Chondrocyte (in vitro differentiated cells): ENCODE measurements at places on chromosomes 11 and 22. TPM values are rescaled to one million over a fixed set of nuclear protein-coding genes. Genes with fewer than 3 reads are reported as not detected.

- peaks cover 3% of the 10 kb centered on the region for H3K27me3 ChIP-seq
- H3K4me1 ChIP-seq, result peaks cover 15% of the 10 kb centered on the region
- H3K36me3 ChIP-seq, result peaks cover 2% of the 10 kb centered on the region
- no peak for DNase-seq
- H3K4me3 ChIP-seq, result no peak overlapping the region
Measured at GRCh38 chr11:44742508-44743246, 15.9 kb downstream of the TSPAN18 start.

GRCh38 chr11:11848891-11849746, 7.3 kb downstream of the USP47 start:
- H3K4me3 ChIP-seq, result peak overlapping the region; percentile 19
- no peak for DNase-seq

DNA sequence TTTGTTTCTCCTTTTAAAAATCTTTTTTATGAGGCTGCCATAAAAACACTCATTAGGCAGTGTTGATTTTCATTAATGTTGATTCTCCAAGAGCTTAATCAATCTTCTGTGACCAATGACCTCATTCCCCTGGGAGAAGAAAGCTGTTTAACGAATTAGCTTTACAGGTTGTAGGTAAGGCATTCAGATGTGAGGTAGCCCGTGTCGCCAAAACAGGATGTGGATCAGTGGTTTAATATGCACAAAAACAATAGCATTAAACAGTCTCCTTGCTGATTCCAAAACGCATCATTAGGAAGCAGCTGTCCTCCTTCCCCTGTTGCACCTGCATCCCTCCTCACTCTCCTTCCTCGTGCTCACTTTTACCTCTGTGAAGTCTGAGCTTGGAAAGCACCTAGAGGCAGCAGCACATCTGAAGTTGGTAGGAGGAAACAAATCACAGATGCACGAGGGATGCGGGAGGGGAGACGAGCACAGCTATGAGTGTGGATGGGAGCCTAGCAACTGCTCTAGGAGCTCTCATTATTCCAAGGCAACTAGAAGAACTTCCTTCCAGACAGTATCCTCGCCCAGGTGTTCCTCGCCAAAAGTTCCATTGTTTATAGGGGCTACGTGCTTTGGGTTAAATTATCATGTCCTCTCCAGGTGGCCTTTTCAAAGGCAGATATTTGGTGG, 179.4 kb upstream of the SNX19 start:
- H3K4me3 ChIP-seq, result no peak overlapping the region
- no peak overlapping the region for H3K27ac ChIP-seq
- H3K27me3 ChIP-seq, result no peaks in the 10 kb centered on the region
- H3K4me1 ChIP-seq, result peaks cover 12% of the 10 kb centered on the region
- no peaks in the 10 kb centered on the region for H3K36me3 ChIP-seq

GRCh38 chr11:75627906-75628668, 40.8 kb downstream of the MAP6 start:
- H3K36me3 ChIP-seq, result peaks cover 2% of the 10 kb centered on the region
- DNase-seq, result no peak
- peak overlapping the region; percentile 33 for H3K27ac ChIP-seq
- H3K27me3 ChIP-seq, result peaks cover 4% of the 10 kb centered on the region
- H3K4me3 ChIP-seq, result no peak overlapping the region

GRCh38 chr22:26161746-26162145, 7.5 kb upstream of the SEZ6L start:
- DNase-seq, result no peak
- H3K27ac ChIP-seq, result no peak overlapping the region
- H3K27me3 ChIP-seq, result peaks cover 31% of the 10 kb centered on the region
- no peaks in the 10 kb centered on the region for H3K4me1 ChIP-seq
- no peaks in the 10 kb centered on the region for H3K36me3 ChIP-seq
- no peak overlapping the region for H3K4me3 ChIP-seq

DNA sequence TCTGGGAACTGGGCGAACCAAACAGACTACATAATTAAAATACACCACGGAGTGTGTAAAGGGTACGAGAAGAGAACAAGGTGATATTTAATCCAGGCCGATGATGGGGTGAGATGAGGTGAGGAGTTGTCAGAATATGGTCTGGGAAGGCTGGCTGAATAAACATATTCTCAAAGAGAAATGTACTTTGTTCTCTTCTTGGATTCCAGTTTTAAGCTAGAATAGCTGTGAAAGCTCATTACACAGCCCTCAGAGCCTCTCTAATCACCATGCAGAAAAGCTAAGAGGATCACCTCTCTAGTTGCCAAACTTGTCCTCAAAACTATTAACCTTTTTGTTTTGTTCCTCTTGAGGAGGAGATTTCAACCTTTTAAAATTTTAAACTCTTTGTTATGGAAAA, 89.8 kb downstream of the ATG16L2 start:
- no peaks in the 10 kb centered on the region for H3K4me1 ChIP-seq
- H3K36me3 ChIP-seq, result peaks cover 26% of the 10 kb centered on the region
- no peaks in the 10 kb centered on the region for H3K27me3 ChIP-seq
- H3K27ac ChIP-seq, result no peak overlapping the region
- no peak overlapping the region for H3K4me3 ChIP-seq
- no peak for DNase-seq

GRCh38 chr11:125272821-125273220, 108.3 kb downstream of the PKNOX2 start:
- peak overlapping the region; percentile 92 for H3K27ac ChIP-seq
- H3K4me1 ChIP-seq, result peaks cover 62% of the 10 kb centered on the region
- no peak for DNase-seq
- H3K27me3 ChIP-seq, result no peaks in the 10 kb centered on the region
- H3K36me3 ChIP-seq, result no peaks in the 10 kb centered on the region

DNA sequence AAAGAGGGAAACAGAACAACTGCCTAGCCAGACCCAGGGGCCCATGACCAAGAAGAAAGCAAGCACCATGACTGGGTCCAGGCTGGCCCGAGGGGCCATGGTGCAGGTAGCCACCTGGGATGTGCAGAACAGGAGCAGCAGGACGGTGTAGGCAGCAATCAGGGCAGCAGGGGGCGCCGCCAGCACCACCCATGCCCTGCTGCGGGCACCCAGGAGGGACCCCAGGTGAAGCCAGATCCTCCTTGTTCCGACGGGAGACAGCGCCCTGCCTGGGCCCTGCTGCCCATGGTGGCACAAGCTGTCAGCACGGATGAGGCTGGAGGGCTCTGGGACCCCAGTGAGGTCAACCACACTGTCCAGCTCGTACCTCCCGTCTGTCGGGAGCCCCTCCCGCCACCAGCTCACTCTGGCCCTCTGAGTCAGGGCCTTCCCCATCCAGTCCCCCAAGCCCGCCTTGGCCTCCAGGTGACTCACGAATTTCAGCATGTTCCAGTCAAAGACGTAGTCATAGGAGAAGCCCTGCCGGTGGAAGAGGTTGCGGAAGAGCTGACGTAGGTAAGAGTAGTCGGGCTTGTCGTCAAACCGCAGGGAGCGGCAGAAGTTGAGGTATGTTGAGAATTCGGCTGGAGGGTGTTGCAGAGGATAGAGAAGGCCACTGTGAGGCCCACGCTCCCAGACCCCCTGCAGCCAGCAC, 18.8 kb downstream of the CSNK1E start:
- DNase-seq, result no peak
- H3K4me3 ChIP-seq, result no peak overlapping the region

DNA sequence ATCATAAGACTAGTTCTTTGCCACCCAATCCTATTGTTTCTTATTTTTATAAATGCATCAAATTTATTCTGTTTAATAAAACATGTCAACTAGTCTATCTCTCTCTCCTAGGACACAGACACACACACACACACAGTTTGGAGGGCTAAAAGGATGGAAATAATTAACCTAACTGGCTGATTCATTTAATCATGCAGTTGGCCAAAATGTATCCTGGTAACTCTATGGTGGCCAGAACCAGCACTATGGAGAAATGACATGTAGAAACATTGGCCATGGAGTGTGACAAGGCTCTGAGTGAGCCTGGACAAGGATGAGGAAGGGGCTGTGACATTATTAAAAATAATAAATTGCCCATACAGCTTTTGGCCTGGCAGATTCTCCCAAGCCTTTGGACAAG, 64.1 kb downstream of the CLPB start:
- H3K36me3 ChIP-seq, result peaks cover 9% of the 10 kb centered on the region
- no peaks in the 10 kb centered on the region for H3K4me1 ChIP-seq
- DNase-seq, result no peak

DNA sequence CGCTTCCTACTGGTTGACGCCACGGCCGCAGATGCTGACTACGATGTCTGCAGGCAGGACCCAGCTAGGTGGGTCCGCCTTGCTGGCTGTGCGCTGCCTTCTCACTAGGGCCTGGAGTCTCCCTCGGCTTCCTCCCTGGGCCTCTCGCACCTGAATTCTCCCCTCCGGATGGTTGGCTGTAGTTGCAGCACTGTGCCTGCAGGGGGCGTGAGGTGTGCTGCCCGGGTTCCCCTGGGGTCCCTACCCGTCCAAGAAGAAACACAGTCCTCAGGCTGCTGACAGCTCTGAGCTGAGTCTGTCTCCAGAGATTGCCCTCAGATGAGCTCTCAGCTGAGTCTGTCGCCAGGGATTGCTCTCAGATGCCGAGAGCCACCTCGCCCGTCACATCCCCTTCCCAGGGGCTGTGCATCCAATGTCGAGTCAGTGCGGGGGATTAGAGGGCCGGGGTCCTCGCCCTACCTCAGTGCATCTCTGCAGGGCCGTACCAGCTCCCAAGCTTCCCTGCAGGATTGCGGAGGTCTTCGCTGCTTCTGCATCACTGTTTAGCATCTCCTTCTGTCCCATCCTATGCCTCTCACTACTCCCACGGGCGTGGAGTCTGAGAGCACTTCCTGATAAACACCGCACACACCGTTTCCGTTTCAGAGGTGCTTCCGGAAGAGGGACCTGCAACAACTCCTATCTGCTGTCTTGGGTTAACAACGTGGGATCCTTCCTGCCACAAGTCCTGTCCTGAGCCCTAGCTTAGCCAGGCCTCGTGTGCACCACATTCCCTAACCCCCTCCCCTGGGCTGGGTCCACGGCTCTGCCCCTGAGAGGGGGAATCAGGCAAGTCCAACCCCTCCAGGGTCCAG, 196.9 kb downstream of the CSNK2A3 start:
- H3K36me3 ChIP-seq, result no peaks in the 10 kb centered on the region
- no peak for DNase-seq
- no peak overlapping the region for H3K4me3 ChIP-seq
- no peak overlapping the region for H3K27ac ChIP-seq
- no peaks in the 10 kb centered on the region for H3K27me3 ChIP-seq
- no peaks in the 10 kb centered on the region for H3K4me1 ChIP-seq

GRCh38 chr11:10725907-10726253, 25.2 kb upstream of the CTR9 start:
- no peak overlapping the region for H3K4me3 ChIP-seq
- H3K4me1 ChIP-seq, result peaks cover 11% of the 10 kb centered on the region
- no peak overlapping the region for H3K27ac ChIP-seq
- H3K27me3 ChIP-seq, result no peaks in the 10 kb centered on the region
- H3K36me3 ChIP-seq, result no peaks in the 10 kb centered on the region

GRCh38 chr11:94183886-94184264, 55.2 kb downstream of the PANX1 start:
- peak overlapping the region; percentile 55 for H3K27ac ChIP-seq
- DNase-seq, result no peak
- H3K27me3 ChIP-seq, result no peaks in the 10 kb centered on the region
- peaks cover 34% of the 10 kb centered on the region for H3K4me1 ChIP-seq
- peaks cover 19% of the 10 kb centered on the region for H3K36me3 ChIP-seq
- no peak overlapping the region for H3K4me3 ChIP-seq

DNA sequence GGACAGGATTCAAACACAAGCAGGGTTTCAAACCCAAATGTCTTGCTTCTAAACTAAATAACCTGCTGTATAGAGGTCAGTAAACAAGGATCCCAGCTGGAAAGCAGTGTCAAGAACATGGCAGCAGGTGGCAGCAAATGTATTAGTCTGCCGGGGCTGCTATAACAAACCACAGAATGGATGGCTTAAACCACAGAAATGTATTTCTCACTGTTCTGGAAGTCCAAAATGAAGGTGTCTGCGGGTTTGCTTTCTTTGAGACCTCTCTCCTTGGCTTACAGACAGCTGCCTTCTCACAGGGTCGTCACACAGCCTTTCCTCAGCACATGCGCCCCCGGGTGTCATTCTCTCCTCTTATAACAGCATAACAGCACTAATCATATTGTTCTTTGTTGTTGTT, 65.1 kb upstream of the LRRC55 start:
- peaks cover 10% of the 10 kb centered on the region for H3K27me3 ChIP-seq
- no peaks in the 10 kb centered on the region for H3K36me3 ChIP-seq
- H3K4me3 ChIP-seq, result no peak overlapping the region
- DNase-seq, result no peak

GRCh38 chr22:21726650-21727049, 8.9 kb downstream of the YPEL1 start:
- no peak overlapping the region for H3K27ac ChIP-seq
- no peaks in the 10 kb centered on the region for H3K4me1 ChIP-seq
- H3K27me3 ChIP-seq, result no peaks in the 10 kb centered on the region
- H3K36me3 ChIP-seq, result no peaks in the 10 kb centered on the region
- no peak for DNase-seq

GRCh38 chr11:65880844-65881421, 1.3 kb downstream of the CTSW start:
- peak; percentile 78 for DNase-seq
- no peak overlapping the region for H3K4me3 ChIP-seq

DNA sequence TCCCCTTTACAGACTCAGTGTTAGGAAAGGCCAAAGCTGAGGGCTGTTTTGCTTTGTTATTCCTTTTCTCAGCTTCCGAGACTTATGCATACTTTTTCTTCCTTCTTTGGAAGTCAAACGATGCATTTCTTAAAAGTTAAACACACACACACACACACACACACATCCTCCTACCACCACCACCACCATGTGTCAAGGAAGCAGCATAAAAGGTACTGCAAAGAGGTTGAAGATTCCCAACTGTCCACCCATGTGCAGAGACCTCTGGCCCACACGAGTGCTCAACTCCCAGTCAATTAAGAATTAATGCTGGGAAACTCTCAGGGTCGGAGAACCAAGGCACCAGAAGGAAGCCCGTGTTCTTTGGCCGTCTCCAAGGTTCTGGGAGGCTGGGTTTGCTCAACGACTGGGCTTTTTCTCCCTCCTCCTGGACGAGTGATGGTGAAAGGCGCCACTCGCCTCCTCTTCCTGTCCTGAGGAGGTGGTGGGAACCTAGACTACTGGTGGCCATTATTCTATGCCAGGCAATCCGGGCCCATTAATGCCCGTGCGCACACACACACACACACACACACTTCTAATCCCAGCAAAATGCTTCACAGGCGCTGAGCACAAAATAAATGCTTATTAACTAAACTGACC, 15.1 kb downstream of the MN1 start:
- H3K27me3 ChIP-seq, result no peaks in the 10 kb centered on the region
- H3K4me3 ChIP-seq, result no peak overlapping the region
- peaks cover 88% of the 10 kb centered on the region for H3K4me1 ChIP-seq
- peak overlapping the region; percentile 84 for H3K27ac ChIP-seq
- peaks cover 26% of the 10 kb centered on the region for H3K36me3 ChIP-seq
- no peak for DNase-seq

The SIRT3 gene
- total RNA-seq, result 14.5 to 20.9 TPM (median 18.5 TPM) in 3 replicates

The OR5A1 gene
- total RNA-seq, result not detected in 3 replicates

The KRTAP5-6 gene
- not detected in 3 replicates for total RNA-seq

The SLC22A9 gene
- total RNA-seq, result not detected in 3 replicates

The OR51I1 gene
- 0.46 TPM in 1 of 3 replicates, not detected in the others for total RNA-seq

The RAB3IL1 gene
- total RNA-seq, result 9.7 to 24.7 TPM (median 24.1 TPM) in 3 replicates
